A549 treated with dexamethasone at 1 μM for 4 hours (cell line): ENCODE measurements at places on chromosomes 11 and 22. TPM values are rescaled to one million over a fixed set of nuclear protein-coding genes. Genes with fewer than 3 reads are reported as not detected.

The MEI1 gene
- 0.15 TPM in 1 of 5 replicates, not detected in the others for total RNA-seq

The PRDM11 gene
- total RNA-seq = 4.7 to 8.0 TPM (median 7.1 TPM) in 5 replicates

The TENM4 gene
- 0.01 to 0.19 TPM (median 0.11 TPM) in 5 replicates for total RNA-seq

The FGF19 gene
- total RNA-seq = 0.05 to 0.09 TPM (median 0.06 TPM) in 4 of 5 replicates, not detected in the other

The FIBIN gene
- total RNA-seq = not detected in 5 replicates

The GDPD5 gene
- total RNA-seq = 7.0 to 14.7 TPM (median 12.1 TPM) in 5 replicates

The SRRD gene
- 15.7 to 23.9 TPM (median 19.4 TPM) in 5 replicates for total RNA-seq

The JAML gene
- not detected in 5 replicates for total RNA-seq

The MS4A6A gene
- total RNA-seq = not detected in 5 replicates

The OR2D2 gene
- not detected in 5 replicates for total RNA-seq
